Foreskin fibroblast (primary cell): ENCODE measurements at places on chromosomes 11 and 22.

DNA sequence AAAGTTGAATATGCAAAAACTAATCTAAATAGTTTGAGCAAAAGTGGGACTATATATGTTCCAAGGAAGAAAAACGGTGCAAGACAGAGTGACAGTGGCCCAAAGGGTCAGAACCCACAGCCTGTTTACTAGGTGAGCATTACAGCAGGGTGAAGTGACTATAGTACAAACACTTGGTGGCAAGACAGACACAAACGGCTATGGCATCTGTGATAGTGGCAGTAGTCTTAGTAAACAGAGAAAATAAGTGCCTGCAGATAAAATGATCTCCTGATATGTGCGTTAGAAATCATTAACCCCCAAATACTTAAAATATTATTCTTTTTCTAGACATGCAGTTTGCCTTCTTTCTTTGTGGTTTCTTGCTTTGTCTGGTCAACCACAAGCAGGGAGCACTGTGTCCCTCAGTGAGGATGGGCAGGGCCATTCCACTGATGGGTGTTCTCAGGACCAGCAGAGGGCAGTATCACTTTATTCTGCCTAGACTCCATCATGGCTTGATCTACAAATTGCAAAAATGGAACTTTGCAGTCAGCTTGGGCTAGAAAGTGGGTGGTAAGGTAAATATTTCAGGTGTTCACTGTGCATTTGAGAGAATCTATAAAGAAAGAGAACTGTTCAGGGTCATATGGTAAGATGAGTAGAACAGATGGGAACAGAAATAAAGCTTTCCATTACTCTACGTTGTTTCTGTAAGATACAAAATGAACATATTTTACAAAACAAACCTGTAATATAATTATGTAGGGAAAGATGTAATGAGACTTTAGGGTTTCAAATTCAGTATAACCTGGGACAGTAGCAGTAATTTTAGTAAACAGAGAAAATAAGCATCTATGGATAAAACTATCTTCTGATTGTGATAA is 198.2 kb downstream of the SWAP70 start:
- DNase-seq: peak; percentile 84

GRCh38 chr11:87425943-87426342 is 388.2 kb downstream of the TMEM135 start:
- DNase-seq: peak; percentile 66

DNA sequence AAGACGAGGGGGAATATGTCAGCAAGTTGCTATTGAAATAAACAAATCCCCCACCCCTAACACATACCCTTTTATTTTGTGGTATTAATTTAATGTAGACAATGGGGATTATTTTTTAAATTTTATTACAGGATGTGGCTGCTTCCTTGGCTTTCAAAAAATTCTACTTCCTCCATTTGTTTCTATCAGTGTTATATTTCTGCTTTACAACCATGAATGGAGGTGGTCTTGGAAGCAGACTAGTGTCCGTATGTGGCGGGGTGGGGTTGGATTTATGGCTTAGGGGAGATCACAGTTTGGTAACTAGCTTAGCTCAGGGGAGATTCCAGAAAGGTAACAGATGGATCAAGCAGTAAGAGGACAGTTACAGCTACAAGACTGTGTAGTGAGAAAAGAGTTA is 39.3 kb upstream of the PICALM start:
- no peak for DNase-seq

GRCh38 chr11:10730151-10730550 is 20.9 kb upstream of the CTR9 start:
- peak; percentile 26 for DNase-seq

DNA sequence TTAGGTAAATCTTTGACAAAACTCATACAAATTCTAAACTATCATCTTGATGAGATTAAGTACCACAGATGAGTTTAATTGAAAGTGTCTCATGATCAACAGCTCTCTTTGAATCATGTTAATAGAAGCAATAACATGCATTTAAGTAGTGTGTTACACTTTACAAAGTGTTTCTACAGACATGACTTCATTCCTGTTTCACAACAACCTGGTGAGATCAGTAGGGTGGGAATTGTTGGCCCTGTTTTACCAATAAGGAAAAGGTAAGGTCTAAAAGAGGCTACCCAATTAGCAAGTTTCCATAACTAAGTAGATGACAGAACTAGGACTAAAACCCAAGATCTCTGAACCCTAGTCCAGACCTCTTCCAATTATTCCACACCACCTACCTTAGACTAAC is 12.7 kb upstream of the PRSS23 start:
- peak; percentile 43 for DNase-seq

- DNase-seq: no peak
Observed at GRCh38 chr22:49326558-49326957, 501.1 kb downstream of the BRD1 start.

DNA sequence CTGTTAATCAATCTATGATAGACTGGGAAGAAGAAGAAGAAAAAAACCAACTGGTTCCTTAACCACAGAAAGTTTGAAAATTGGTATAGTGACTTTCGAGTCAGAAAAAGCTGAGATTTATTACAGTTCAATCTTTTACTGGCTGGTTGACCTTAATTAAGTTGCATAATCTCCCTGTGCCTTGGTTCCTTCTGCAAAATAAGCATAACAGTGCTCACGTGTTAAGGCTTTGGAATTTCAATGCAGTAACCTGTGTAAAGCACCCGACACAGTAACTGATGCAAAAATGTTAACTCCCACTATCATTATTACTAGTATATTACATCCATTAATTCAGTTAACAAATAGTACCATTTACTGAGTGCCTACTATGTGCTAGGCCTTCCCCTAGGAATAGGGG is 22.6 kb upstream of the E2F8 start:
- DNase-seq: no peak

DNA sequence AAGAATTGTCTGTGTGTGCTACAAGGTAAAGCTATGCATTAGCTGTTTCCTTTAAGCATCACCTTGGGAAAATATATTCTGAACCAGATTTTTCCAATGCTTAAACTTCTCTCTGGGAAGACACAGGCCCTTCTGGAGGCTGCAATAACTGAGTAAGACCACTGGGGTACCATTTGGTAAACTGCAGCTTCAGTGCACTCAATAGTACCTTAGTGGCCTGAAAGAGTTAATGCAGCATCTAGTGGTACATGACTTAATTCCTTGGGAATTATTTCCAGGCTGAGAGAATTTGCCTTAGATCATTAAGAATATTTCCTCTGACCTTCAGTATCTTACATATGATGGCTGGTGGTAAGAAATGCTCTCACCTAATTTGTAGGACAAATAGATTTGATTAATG is 727.4 kb downstream of the DLG2 start:
- no peak for DNase-seq

- DNase-seq: peak; percentile 76
Observed at GRCh38 chr11:69443968-69444364, 37.5 kb upstream of the LINC01488 start.

DNA sequence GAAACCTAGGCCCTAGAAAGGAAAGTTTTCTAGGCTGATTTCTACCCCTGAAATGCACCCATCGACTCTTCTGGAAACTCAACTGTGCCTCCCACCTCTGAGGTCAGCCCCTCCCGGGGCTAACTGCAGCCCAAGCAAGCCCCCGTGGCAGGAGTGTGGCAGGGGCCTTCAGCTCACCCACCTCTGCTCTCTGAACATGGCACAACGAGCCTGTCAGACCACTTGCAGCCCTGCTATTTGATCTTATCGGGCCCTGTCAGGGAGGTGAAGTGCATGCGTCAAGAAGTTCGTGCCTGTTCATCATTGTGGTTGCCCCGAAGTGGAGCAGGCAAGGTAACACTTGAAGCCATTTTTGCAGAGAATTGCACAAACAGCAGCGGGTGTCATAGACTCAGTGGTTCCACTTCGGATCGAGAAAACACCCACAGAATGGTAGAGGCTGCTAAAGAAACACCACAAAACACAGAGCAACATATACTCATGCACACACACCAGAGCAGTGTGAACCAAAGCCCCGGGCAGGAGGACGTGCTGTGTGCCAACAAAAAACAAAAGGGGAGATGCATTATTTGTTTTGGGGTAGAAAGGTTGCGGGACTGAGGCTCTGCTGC is 262.7 kb downstream of the ETS1 start:
- no peak for DNase-seq

GRCh38 chr22:43226377-43227238 is 39.7 kb upstream of the TTLL12 start:
- DNase-seq: peak; percentile 32

- DNase-seq: no peak
Observed at GRCh38 chr11:115188898-115189278, 315.3 kb downstream of the CADM1 start.

DNA sequence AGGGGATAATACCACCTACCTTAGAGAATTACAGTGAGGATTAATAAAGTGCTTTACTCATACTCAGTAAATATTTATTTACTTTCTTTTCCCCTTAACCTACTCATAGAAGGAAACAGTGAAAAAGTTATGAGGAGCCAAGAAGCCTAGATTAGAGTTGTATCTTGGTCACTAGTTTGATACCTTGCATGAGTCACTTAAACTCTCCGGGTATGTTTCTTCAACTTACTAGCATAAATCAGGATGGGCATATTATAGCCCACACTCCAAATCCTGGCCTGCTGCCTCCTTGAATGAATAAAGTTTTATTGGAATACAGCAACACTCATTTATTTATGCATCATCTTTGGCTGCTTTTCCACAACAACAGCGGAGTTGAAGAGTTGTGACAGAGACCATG is 8.2 kb downstream of the FBXO3 start:
- DNase-seq: no peak

GRCh38 chr11:76781046-76781801 is 1.9 kb upstream of the TSKU start:
- DNase-seq: no peak

GRCh38 chr11:2803186-2804091 is 82.1 kb downstream of the CDKN1C start:
- no peak for DNase-seq

DNA sequence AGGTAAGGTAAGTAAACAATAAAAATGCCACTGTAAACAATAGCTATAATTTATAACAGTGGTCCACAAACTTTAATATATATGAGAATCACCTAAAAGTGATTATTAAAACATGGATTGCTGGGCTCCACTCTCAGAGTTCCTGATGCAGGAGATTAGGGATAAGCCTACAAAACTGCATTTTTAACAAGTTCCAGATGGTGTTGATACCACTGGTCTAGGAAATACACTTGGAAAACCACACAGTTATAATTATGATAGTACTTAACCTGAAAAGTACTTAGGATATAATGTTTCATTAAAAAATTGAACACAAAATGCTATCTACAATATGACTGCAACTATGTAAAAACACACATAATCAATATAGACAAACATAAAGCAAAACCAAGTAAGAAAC is 20.4 kb downstream of the FCHSD2 start:
- peak; percentile 41 for DNase-seq

- DNase-seq: no peak
Observed at GRCh38 chr22:44254811-44255210, 57.9 kb downstream of the SHISAL1 start.

- peak; percentile 82 for DNase-seq
Observed at GRCh38 chr22:28051787-28052356, 132.8 kb upstream of the PITPNB start.

- no peak for DNase-seq
Observed at GRCh38 chr22:19591568-19591967, 67.4 kb upstream of the CLDN5 start.

DNA sequence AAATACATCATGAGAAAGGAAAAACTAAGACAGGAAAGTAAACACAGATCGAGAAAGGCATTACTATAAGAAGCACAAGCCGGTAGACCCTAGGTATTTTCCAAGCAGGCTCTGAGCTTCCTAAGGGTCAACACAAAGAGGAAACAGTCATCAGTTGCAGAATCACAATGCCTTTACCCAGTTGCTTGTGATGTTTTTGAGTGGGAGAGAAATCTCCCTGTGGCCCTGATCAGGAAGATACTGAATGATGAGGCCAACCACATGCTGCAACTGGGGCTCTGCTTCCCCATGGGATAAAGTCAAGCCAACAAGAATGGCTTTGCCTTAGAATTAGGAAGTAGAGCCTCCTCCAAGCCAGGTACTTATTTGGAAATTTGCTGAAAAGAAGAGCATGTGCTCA is 132.6 kb downstream of the MICAL2 start:
- no peak for DNase-seq

GRCh38 chr11:75588051-75588481 is 26.0 kb downstream of the SERPINH1 start:
- DNase-seq: no peak

DNA sequence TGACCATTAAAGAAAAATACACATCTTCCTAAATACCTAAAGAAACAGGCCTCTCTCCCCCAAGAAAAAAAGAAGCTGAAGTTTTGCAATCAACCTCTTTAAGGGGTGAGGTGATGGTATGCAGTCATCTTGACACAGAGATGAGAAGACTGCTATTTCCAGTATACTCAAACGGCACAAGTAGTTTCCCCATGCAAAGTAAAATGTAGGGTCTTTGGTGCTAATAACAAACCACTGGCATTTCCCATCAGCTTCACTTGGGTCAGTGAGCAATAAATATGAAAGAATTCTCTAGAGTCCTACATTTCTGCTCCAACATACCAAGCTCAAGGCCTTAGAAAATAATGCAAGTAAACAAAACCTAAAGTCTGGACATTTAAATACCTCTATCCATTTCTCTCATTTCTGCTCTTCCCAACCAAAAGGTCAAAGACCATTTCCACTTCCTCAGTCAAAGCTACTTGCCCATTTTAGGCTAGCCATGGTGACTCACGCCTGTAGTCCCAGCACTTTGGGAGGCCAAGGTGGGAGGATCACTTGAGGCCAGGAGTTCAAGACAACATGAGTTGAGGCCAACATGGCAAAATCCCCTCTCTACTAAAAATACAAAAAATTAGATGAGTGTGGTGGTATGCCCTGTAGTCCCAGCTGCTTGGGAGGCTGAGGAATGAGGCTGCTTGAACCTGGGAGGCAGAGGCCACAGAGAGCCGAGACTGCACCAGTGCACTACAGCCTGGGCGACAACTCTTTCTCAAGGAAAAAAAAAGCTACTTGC is 39.5 kb upstream of the CHRNA10 start:
- DNase-seq: peak; percentile 27

GRCh38 chr11:116993599-116993998 is 104.6 kb downstream of the SIK3 start:
- no peak for DNase-seq

DNA sequence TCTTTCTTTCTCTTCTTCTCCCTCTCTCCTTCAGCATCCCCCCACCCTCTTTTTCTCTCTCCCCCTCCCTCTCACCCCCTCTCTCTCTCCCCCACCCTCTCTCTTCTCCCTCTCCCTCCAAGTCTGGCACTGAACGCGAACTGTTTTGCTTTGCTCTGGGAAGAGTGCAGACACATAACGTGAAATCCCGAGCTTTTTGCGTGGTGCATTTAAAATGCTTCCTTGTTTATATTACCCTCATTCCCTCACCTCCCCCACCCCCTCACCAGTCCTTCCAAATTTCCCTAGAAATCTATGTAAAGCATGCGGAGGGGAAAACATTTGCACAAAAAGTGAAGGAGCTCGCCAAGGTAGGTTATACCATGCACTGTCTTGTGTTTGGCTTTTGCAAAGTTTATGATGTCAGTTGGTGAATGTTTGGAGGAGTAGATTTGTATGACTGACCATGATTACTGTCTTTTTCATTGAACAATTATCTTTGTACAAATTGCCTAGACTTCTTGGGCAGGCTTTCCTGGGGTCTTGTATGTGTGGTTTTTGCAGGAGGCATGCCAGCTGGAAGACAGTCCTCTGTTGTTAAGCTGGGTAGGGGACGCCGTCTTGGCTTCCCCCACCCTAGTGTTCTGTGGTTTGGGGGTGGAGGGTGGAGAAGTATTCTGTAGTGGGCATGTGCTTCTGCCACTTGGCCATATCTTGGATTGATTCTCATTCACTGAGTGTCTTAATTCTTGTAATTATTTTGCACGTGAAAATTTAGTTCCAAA is 123.7 kb upstream of the HSD17B12 start:
- no peak for DNase-seq
